Kasumi-1 (cell line): ENCODE measurements at places on chromosomes 16 and 17.

- DNase-seq = no peak
These were observed 42.3 kb downstream of the FZD2 start for GRCh38 chr17:44599298-44600175.

GRCh38 chr17:45628019-45628418 is 137.5 kb upstream of the PLEKHM1 start:
- no peak for DNase-seq

DNA sequence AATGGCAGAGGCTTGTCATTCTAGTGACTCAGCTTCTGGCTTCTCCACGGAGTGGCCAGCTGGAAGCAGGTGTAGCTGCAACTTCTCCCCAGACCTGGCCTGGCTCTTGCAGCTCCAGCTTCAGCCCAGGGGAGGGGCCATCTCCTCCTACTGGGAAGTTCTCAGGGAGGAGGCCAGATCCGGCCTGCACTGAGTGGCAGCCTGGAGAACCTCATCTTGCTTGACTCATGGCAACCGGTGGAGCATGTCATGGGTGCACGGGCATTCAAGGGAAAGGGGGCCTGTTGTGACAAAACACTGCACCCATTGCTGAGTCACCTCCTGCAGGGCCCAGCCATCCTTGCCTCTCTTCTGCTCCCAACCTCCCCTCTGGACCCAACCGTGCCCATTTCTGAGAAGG is 273.9 kb upstream of the MAF start:
- DNase-seq = no peak

- no peak for DNase-seq
These were observed 352.6 kb downstream of the WWOX start for GRCh38 chr16:78452025-78452555.

GRCh38 chr17:1190751-1191331 is 11.1 kb upstream of the ABR start:
- DNase-seq = no peak

- no peak for DNase-seq
These were observed 64.6 kb downstream of the PLCG2 start for GRCh38 chr16:81843683-81844082.

DNA sequence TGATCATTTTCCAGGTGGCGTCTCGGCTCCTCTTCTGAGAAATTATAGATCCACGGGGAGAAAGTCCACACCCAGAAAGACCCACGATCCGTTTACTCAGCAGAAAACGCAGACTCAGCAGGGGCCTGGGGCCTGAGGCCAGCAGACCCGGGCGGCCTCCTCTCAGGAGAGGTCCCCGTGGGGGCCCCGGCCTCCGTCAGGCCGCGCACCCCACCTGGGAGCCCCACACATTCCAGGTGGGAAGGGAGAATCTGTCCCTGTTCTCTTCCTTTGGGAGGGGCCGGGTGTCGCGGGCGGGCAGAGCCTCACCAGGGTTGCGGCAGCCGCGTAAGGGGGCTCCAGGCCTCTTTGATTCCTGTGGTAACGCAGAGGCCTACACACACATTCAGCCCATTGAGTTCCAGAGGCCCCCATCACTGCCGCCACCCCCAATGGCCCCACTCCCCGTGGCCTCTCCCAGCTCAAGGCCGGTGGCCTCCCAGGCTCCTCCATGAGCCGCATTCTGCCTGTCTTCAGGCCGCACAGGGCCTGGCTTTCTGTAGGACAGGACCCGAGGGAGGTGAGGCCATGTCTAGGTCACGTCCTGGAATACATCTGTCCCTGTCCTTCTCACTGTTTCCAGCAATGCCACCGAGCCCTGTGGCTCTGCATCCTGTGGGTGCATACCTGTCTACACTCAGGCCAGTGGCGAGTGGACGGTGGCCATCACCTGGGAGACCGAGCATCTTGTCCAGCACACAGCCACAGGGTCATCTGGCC is 1.6 kb upstream of the IGFALS start:
- DNase-seq = no peak

GRCh38 chr17:75516619-75517296 is 430 bp downstream of the TSEN54 start:
- peak; percentile 29 for DNase-seq

DNA sequence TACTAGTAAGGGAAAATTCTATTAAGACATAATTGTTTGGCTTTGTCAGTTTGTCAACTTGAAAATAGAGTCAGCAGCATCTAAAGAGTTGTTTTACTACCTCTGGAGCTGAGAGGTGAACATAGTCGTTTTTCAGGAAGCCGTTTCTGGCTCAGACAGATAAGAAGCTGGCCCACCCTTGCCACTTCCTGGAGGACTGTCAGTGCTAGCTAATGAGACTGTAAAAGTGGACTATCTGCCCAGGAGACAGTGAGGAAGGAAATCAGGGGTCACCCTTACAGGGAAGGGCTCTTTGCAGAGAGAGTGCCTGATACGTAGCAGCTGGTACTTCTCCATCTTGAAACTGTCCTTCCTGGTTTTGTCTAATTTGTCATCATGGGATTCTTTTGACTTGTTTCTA is 328.7 kb downstream of the WWOX start:
- peak; percentile 72 for DNase-seq

GRCh38 chr16:50457979-50458491 is 89.2 kb upstream of the BRD7 start:
- DNase-seq = no peak

GRCh38 chr17:205817-206216 is 24.4 kb upstream of the DOC2B start:
- DNase-seq = no peak

DNA sequence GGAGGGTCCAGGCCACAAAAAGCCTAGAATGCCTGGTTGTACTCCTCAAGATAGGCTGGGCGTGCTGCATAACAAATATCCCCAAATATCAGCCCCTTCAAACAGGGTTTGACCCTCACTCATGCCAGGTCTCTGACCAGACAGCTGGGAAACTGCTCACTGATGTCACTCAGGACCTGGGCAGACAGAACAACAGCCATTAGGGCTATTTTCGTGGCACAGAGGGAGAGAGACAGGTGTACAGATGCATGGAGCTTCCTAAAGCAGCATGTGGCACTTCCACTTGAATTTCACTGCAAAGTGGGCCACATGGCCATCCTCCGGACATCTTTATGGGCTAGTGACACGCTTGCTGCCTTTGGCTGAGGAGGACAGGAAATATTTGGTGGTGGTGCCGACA is 73.1 kb downstream of the SREBF1 start:
- no peak for DNase-seq

GRCh38 chr17:67575325-67575724 is 142.4 kb upstream of the NOL11 start:
- no peak for DNase-seq

DNA sequence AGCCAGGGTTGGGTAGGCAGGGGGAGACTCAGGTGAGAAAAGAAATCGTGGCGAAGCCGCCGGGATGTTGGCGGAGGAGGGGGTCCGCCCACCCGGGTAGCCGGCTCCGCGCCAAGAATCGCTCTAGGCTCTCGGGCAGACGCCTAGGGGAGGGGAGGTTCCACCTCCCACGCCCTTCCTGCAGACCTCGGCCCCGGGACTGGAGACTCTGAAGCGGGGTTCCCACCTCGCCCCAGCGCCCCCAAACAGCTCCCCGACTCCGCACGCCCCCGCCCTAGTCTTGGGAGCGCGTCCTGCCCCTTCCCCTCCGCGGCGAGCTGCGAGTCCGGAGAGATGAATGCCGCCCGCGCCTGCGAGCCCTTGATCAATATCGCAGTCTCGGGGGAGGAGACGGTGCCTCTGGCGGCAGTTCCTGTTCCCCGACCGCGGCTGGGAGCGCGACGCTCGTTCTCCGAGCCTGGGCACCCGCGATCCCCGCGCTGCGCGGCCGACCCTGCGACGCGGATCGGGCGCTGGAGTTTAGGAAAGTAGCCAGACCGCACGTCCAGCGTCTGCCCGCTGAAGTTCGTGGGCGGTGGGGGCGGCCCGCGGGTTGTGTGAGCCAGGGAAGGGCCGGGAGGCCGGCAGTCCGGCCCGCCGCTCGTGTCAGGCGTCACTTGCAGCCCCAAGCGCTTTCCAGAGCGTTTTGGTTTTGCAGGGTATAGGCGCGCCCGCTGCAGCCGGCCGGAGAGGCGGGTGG is 790 bp downstream of the CRHR1 start:
- peak; percentile 40 for DNase-seq

DNA sequence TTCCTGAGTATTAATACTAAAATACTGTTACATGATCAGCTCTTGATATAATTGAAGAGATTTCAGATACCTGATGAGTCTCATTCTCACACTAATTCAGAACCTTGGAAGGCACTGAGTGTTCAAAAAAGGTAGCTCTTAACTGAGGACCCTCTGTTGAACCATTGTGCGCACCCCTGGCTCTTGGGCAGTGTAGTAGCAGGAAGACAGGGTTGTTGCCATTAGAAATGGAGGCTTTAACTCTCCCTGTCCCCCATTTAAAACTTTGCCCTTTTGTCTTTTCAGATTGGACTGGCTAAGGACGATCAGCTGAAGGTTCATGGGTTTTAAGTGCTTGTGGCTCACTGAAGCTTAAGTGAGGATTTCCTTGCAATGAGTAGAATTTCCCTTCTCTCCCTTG is 1.8 kb downstream of the EIF1 start:
- no peak for DNase-seq

- no peak for DNase-seq
These were observed 359.7 kb downstream of the CDH11 start for GRCh38 chr16:64762211-64762610.

DNA sequence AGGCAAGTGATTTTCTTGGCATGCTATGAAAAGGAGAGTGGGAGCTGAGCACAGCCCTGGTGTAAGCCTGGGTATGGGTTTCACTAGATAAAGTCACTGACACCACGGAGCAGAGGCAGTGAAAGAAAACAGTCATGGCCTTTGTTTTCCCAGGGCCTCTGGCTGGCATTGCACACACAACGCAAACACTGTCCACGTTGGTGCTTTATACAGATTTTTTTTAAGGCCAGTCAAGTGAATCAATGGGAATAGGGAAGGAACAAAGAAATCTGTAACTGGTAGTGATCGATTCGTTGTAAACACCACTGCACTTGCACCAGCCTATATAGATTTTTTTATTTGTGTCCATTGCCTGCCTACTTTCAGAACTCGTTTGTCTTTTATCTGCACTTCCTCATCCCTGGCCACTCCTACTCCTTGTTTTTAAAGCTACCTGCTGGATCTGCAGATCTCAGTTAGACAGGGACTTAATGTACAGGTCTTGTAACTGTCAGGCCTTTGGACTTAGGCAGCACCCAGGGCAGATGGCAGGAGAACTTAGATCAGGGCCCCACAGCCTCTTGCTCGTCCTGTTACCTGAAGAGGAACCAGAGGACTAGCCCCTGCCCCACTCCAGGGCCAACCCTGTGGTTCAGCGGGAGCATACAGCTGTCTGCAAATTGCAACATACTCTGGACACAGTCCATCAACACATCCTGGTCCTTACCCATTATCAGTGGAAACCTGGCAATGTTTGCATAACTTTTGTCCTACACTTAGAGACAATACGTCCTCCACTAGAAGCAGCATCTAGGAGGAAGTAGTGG is 10.6 kb upstream of the TMIGD1 start:
- peak; percentile 88 for DNase-seq

DNA sequence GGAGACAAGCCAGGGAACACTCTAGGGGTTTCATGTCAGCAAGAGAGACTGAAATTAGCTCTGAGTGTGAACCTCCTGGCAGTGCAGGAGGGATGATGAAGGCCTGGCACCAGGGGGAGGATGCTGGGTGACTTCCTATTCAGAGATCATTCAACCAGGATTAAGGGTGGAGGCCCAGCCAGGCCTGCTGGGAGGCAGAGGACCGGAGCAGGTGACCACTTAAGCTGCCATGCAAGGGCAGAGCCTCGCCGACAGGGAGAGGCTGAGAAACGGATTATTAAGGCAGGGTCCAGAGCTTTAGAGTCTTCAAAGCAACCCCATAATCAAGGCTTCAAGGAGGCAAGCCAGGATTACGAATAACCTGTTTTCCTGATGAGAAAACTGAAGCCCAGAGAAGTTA is 10.6 kb upstream of the SRCIN1 start:
- no peak for DNase-seq

GRCh38 chr17:75508931-75509361 is 6.4 kb downstream of the CASKIN2 start:
- DNase-seq = no peak

GRCh38 chr16:28131181-28131580 is 67.7 kb upstream of the GSG1L start:
- no peak for DNase-seq

DNA sequence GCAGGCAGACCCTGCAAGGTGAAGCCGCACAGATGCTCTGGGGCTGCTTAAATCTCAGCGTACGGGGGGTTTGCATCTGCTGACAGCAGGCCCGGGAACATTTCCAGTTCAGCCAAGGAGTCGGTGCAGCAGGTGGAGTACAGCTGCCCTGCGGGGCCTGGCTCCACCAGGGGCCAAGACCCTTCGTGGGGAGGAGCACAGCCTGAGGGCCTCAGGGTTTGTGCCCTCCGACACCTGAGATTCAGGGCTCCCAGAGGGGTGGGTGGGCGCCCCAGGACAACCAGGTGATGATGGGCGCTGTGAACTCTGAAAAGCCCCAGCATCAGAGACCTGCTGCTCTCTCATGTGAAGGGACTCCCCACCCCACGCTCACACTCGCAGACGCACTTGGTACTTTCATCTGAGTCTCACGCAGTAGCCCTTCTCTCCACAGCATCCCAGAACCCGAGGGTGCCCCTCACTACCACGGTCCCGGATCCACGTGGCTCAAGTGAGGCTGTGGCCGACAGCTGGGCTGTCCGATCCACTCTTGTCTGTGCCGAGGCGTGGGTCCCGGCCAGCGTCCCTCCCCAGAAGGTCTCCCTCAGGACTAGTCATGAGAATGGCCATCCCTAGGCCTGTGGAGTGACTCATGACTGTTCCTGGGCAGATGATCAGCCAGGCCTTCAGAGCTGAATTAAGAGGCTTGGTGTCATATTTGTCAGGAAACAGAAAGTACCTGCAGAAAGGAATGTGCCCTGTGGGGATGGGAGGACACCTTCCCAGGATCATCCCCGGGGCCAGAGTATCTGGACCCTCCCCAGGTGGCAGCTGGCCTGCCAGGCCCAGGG is 29.6 kb downstream of the ACSF3 start:
- no peak for DNase-seq

- no peak for DNase-seq
These were observed 14.4 kb downstream of the LRRC37B start for GRCh38 chr17:32021615-32021955.

DNA sequence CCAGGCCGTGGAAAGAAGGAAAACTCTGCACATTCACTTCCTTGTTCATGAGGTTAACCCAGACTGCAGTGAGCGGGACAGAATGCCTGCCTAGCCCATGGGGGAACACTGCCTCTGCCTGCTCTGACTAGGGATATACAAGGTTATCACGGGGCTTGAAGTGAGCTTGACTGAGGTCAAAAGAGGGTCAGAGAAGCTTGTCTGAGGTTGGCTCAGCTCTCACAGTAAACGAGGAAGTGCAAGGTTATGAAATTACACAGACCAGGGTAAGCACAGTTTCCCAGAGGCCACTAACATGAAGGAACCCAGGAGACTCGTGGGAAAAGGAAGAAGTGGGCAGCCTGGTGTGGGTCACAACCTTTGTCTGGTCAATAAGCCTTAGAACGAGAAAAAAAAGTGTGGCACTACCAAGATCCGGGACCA is 28.7 kb downstream of the HIC1 start:
- peak; percentile 50 for DNase-seq

DNA sequence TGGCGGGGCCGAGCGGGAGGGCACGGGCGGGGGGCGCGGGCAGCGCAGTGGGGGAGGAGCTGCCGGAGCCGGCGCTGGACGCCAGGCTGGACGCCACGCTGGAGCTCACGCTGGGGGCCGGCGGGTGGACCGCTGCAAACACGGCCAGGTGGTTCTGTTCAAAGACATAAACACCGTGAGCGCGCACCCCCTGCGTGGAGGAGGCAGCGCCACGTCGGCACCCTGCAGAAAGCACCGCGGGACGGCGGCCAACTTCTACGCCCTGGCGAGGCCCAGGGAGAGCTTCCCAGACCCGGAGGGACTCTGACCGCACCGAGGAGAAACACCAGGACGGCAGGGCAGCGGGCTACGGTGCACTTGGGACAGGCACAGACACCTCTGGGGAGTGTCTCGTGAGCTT is 29.3 kb downstream of the UNKL start:
- no peak for DNase-seq
